HepG2 (cell line): ENCODE measurements at places on chromosomes 13 and 19. TPM values are rescaled to one million over a fixed set of nuclear protein-coding genes. Genes with fewer than 3 reads are reported as not detected.

MUC16 gene
- not detected in 2 replicates for polyA plus RNA-seq

DNA sequence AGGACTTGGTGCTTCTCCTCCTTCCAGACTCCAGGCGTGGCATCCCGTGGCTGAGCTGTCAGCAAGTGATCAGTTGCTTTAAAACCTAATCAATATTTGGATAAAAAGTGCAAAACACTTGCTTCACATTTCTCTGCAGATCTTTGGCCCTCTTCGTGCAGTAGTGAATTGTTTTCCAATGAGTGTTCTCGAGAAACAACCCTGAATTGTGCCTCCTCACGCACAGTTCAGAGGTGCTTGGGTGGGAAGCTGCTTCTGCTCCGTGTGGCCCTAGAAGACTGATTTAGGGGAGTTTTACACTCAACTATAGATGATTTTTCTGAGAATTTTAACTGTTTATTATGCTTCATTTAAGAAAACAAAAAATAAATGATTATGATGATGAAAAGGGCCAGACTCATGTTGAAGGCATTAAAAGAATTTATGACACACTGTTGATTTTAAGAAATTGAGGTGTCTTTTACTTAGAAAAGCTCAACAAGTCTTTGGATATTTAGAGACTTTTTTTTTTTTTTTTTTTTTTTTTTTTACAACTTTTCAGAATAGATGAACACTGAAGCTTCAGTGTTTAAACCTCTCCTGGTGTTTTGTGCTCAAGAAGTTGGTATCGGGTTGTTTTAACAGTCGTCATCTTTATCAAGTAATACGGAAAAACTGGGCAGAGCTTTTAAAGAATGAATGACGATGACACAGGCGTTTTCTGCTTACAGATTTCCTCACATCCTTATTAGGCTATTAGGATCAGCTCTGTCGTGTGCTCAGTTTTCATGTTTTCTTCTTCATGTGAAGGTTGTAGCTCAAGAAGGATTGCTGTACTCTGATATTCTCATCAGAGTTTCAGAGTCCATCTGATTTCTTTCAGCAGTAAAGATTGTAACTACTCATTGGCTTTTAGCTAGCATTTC, 39.5 kb upstream of the TEX29 start:
- DNase-seq, result no peak

DNA sequence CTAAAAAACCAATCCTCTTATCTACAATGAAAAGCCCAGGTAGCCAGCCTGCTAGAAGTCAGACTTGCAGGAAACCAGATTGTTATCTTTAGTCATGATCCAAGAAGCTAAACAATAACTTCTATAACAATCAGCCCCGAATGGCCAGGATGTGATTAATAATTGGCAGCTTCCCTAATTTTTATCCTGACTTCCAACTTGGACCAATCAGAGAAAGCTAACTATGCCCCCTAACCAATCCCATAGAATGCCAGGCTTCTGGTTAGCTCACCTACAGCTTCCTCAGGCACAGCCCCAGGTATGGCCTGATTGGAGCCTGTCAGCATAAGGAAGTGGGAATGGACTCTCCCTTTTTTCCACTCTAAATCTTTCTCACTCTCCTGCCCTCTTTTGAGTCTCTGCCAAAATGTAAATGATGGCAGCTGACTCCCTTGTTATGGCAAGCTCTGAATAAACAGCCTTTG, 394.9 kb downstream of the DLEU7 start:
- DNase-seq, result no peak

GRCh38 chr13:21670883-21671619, at the start of gene FGF9:
FGF9 (plus strand) TSS chr13:21671073; CDS start chr13:21671913, 840 bp downstream.
- peak; percentile 31 for DNase-seq

DNA sequence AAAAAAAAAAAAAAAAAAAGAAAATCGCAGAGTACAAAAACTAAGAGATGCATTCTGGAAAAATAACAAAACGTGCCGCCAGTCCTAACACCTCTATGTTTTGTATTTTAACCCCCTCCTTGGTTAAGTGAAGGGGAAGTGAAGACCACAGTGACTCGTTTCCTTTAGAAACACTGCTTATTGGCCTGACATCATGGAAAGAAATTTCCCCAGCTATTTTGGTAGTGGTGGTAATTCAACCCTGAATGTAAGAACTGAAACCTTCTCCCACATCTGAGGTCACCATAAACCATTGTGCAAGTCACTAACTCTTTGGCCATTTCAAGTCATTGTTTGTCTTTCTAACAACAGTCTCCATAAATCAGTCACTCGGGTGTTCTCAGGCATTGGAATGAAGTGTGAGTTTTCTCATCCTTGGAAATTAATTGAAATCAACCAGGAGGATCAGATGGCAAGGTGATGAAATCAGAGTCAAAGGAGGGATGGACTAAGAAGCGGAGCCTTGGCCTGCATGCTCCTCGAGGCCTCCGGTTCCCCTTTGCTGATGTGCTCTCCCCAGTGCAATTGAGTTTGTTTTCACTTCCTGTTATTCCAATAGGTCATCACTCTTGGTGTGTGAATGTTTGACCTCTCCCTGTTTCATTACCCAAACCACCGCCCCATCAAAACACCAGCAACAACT, 443.9 kb downstream of the FGF9 start:
- DNase-seq, result no peak

DNA sequence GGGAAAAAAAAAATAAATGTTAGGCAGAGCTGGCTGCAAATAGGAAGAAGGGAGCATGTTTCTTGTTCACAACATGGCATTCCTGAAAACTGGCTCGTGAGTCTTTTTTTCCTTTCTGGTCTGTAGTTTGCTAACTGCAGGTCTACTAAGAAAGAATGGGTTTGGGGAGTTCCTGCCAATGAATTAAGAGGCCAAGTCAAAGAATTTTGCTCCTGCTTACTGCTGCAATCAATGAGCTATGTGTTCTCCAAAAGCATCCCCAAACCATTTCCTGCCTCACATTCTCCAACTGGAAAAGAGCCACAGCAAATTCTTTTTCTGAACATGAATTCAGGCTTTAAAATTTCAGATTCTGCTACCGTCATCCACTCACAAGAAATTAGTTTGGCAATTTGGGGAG, 88.6 kb downstream of the DCT start:
- DNase-seq, result no peak

DNA sequence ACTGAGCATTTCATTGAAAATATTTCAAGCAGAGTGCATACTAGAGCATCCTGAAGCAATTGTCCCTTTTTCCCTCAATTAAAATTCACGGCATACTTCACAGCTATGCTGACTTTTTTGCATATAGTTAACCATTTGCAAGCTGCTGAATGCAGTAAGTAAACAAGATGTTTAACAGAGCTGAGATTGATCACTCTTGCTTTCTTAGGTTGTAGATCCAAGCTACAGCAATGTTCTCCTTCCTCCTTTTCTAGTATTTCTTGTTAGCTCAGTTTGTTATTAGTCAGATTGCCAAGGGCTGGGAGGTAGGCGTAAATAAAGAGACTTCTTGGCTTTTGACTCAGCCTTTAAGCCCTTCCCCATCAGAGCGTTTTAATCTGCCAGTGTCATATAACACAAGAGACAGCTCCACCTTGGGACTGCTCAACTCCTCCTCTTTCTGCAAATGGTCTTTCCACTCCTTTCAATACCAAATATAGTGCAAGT, at the start of gene SLITRK6:
Gene SLITRK6, minus strand, starts transcription at position 323 of the 486 bp plus-strand sequence. CDS start 2,911 bp downstream, outside the sequence.
- DNase-seq, result no peak

- DNase-seq, result peak; percentile 54
These were observed 25.0 kb upstream of the FXYD3 start for GRCh38 chr19:35090506-35091214.
